ENCODE measurements at places on chromosomes 12 and 14.

DNA sequence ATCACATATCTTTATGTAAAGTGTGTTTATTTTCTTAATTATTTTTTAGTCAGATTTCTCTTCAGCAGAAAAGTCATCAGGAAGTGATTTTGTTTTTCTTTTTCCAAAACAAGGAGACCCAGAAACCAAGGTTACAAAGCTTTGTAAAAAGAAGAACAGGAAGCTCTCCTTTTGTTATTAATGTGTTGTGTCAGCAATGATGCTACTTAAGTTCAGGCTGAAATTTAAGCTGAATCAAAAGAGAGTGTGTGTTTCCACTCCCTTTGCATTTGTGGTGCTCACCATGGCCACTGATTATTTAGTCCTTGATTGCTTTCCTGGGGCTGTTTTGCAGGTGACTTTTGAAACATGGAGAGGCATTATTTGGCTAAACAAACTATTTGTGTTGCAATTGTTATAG, 155.3 kb upstream of the ATP2B1 start:
- DNase-seq, result peak; percentile 68

DNA sequence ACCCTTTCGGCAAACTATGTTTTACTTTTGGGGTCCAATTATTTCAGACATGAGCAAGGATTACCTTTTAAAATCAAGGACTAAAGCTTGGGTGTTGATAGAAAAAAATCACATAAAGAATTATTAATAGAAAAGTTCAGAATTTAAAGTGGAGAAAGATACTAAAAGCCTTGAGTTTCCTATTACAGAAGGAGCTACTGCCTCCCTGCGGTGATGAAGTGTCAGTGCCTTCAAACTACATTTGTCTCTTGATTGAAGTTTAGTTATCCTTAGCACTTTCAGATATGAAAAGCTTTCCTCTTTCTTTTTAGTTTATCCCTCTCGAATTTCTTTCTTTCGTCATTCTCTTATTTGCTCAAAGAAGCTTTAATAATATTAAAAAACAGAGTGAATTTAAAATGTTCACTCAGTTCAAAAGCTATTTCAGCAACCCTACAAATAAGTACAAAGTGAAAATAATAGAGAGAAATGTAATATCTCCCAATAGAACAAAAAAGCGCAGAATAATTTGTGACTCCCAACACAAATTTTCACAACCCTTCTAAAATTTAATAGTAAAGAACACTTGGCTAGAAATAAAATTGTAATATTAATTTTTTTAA, 87.6 kb downstream of the SEC23A start:
- DNase-seq, result peak; percentile 66

- DNase-seq, result no peak
Measured at GRCh38 chr12:132804426-132804861, 24.2 kb downstream of the GOLGA3 start.

DNA sequence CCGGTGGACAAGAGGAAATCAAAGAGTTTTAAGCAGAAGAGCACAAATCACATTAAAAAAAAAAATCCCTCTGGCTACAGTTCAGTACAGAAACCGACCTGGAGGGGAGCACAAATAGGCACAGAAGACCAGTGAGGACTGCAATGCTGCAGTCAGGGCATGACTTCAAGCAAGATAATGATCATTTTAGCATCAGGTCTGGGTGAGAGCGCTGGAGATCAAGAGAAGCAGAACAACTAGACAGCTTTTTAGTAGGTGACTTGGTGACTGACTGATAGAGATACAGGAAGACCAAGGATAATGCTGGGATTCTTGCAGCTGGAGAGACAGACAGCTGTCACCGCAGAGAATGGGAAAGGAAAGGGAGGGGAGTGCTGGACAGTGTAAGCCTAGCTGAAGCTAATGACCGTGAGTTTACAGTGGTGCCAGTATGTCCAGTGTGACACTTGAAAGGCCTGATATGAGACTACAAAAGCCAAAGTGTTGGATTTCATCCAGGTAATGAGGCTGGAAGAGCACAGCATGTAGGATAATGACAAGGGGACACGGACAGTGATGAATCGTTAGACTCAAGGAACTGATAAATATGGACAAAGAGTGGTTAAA, 5.6 kb downstream of the NFYB start:
- no peak for DNase-seq

DNA sequence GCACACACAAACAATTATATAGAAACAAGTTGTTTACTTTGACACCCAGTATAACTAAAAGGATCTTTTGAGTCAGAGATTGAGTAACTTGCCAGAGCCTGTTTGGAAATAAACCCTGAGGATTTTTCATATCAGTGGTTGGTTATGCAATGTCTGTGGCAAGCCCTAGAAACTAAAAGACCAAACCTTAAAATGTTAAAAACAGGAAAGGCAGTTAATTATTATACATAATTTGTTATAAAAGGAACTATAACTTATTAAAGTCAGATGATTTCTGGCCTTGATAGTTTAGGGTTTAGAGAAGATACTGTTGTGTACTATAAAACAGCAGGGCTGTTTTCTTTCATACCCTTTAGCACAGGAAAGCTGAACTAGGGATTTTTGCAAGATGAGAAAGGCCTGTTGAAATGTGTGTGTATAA, 44.1 kb downstream of the PSEN1 start:
- DNase-seq, result peak; percentile 91

DNA sequence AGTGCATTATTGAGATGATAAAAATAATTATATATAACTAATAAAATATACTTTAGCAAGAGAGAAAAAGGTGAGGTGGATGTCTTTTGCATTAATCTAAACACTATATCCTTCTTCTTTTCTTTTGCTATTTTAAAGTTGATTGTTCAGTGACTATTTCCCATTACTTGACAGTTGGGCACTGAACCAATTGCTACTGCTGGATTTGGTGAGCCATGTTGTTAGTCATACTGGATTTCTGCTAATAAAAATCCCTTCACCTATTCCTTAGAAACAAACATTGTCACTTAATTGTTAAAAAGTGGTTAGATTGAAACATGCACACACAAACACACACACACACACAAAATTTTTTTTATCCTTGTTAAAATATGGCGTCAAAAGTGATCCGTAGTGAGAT, 251.6 kb upstream of the ALG10 start:
- no peak for DNase-seq

DNA sequence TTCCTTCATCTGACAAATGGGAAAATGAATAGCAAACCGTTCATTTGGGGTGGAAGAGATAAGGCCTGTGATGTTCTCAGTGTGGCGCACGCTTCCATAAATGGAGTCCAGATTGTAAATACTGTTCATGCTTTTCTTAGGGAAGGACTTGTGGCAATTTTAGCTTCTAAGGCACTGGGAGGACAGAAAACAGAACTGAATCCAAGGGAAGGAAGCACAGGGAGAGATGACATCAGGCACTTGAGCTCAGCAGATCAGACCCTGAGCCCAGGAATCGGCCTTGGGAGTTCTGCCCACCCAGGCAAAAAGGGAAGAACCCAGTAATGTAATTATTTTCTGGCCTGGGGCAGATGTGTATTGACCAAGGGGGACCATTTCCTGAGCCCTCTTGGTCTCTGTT, 7.2 kb upstream of the SH2B3 start:
- DNase-seq, result peak; percentile 95

DNA sequence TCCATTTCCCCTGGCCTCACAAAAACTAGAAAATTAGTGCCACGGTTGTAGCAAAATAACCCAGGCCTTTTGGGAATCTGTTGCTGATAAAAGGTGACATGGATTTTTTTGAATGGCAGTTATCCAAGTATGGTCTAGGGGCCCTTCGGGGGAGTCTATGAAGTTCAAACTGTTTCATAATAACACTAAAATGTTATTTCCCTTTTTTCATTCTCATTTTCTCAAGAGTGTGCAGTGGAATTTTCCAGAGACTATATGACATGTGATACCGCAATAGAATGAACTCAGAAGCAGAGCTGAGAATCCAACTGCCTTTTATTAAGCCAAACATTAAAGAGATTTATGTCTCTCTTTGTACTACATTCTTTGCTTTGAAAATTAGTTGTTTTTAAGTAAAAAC, 26.9 kb downstream of the GSTZ1 start:
- peak; percentile 83 for DNase-seq

DNA sequence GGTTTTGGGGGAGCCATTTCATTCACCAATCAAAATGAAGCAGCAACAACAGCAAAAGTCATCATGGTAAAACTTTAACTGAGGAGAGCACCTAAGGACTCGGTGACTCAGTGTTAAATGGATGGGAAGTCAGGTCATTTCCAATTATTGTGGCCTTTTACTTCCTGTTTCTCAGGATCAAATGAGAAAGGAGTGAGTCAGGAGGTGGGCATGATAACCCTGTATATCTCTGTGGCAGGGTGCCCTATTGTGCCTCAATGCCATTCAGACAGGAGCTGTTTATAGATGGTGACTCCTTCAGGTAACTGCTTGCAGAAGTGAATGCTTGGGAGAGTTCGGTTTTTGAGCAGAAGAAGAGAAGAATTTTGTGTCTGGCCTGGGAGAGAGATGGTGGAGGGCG, 135.5 kb upstream of the CPM start:
- peak; percentile 67 for DNase-seq

DNA sequence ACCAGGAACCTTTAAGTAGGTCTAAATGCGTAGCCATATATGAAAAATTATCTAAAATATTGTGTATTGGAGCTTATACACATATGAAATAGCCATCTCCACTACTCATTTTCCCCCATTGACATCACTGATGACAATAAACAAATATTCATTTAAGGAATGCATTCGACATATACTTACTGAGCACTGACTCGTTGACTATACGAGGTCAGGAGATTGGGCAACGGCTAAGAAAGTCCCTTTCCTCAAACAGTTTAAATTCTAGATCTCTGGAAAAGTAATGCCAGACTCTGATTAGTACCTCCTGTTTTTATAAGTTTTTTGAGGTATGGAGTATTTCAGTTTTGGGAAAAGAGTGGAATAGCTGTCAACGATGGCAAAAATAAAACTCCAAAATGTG, 139.4 kb upstream of the DIO2 start:
- no peak for DNase-seq

GRCh38 chr14:55157080-55157479, 28.0 kb downstream of the LGALS3 start:
- DNase-seq, result no peak

DNA sequence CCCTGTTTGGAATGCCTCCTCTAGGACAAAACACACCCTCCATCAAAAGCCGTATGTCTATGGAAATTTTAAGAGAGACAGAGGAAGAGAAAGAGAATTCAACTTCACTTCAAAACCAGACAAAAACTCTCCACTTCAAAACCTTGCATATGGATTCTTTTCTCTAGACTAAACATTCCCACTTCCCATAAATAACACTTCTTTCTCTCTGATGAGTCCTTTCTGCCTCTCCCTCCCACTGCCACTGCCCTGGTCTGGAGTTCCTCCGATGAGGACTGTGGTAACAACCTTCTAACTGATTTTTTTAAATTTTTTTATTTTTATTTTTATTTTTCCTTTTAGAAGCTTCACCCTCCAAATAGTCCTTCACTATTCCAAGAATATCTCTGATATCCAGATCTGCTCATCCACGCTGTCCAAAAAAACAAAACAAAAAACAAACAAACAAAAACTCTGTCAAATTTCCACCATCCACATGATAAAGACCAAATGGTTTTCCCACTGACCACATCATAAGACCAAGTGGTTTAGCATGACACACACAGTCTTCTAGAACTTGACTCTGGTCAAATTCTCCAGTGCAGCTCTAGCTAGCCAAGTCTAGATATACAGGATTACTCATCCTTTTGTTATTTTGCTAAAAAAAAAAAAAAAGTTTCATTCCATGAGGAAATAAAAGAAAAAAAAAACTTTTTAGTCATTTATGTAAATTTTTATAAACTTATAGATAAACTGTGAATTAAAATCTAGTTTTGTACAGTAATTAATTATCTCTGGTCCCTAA, 256.0 kb downstream of the PPFIA2 start:
- no peak for DNase-seq

DNA sequence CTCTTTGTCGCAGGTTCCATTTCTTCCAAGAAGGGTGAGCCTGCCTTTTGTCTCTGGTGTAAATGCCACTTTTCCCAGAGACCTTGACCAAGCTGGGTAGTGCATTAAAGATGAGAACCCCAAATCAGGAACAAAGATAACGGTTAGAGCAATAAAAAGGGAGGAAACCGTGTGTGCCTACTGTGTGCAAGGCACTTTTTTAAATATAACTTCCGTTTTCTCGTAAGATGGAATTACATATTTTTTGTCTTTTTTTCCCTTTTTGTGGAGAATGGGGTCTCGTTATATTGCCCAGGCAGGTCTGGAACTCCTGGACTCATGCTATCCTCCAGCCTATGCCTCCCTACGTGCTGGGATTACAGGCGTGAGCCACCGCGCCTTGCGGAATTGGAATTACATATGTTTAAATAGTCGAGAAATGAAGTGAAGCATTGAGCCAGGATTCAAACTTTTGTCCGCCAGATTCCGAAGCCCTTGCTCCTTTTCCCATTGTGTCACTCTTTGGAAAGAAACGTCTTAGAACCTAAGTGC, 506 bp upstream of the NABP2 start:
- DNase-seq, result no peak

DNA sequence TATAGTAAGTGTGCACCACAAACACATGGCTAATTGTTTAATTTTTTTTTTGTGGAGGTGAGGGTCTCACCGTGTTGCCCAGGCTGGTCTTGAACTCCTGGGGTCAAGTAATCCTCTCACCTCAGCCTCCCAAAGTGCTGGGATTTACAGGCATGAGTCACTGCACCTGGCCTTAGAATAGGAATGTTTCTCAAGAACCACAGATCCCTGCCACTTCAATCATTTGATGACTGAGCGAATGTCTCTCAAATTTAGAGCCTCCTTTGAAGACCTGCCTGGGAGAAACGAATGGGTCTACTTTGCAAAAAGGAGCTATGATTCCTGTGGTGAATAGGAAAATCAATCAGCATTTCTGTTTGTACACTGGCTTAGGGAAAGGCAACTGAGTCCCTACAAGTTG, 33.5 kb upstream of the CHST11 start:
- DNase-seq, result no peak

GRCh38 chr12:29208936-29209701, 60.0 kb downstream of the FAR2 start:
- DNase-seq, result no peak

- DNase-seq, result no peak
Measured at GRCh38 chr12:113844495-113845210, 121.5 kb downstream of the RBM19 start.

Data from suppressor macrophage treated with lipopolysaccharide for 4 hours (primary cell).